Fibroblast of pulmonary artery (primary cell): ENCODE measurements at places on chromosomes 4 and X.

- DNase-seq: no peak
Measured at GRCh38 chr4:190017357-190018200, 9.5 kb downstream of the FRG2 start.

GRCh38 chrX:54529151-54529550, 868 bp upstream of the GNL3L start:
- DNase-seq: no peak

DNA sequence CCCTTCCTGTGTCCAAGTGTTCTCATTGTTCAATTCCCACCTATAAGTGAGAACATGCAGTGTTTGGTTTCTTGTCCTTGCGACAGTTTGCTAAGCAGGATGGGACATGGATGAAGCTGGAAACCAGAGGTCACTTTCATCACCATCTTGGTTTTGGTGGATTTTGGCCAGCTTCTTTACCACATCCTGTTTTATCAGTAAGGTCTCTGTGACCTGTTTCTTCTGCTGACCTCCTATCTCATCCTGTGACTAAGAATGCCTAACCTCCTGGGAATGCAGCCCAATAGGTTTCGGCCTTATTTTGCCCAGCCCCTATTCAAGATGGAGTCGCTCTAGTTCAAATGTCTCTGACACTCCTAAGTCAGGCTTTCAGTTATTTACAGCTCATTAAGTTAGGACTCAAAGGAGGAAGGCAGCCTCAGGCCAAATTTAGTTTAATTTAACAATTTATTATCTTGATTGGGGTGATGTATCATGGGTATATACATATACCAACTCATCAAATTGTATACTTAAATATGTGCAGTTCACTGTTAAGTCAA, 169.9 kb upstream of the NDP start:
- no peak for DNase-seq

GRCh38 chr4:124459941-124460310, 252.6 kb downstream of the ANKRD50 start:
- peak; percentile 83 for DNase-seq

GRCh38 chr4:20787940-20788665, 87.8 kb downstream of the PACRGL start:
- DNase-seq: no peak

DNA sequence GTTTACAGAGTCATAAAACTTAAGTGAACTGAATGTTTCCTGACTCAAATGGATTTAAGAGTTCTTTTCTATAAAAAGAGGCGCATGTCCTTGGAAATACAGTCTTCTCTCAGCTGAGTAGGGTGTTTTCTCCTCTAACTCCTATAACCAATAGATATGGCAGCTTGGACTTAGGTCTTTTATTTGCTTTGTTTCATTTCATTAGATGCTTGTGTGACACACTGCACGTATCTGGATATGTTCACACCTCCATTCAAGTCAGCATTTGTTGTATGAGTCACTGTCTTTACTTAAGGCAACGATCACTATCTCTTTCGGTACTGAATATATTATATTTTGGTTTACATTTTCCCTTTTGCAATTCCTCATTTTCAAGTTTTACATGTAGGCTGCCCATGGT, 136.6 kb downstream of the ARSF start:
- no peak for DNase-seq

DNA sequence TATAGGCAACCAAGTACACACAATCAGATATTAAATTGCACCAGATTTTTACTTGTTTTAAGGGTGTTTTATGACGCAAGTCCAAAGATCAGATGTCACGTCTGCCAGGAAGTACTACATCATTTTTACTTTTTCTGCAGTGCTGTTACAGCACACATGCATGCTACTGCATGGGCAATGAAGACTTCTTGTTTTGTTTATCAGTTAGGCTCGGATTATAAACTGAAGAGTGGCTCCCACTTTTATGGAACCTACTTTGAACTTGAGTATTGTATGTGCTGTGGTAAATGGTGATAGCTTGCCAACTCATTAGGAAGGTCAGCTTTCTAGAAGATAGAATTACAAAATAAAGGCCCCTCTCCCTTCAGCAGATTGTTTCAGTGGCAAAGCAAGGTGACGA, 131.6 kb downstream of the CEP135 start:
- DNase-seq: no peak

DNA sequence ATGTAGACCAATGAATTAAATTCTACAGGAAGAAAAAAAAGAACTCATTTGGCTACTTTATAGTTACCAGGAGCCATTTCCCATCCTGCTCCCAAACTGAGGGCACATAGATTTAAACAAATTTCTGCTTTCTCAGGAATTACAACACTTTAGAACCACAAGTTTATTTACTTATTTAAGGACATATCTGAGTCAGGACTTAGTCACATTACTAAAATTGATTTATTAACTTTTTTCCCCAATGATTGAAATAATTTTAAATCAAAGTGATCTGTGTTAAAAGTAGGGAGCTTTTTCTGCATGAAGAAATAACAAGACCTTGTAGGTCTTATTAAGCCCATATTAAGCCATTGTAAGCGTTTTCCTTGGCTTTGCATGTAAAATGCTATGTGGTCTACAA, 291.0 kb upstream of the HAND2 start:
- no peak for DNase-seq

- DNase-seq: peak; percentile 8
Measured at GRCh38 chr4:139144911-139145551, 32.0 kb downstream of the ELF2 start.

GRCh38 chr4:56748271-56748670, 67.2 kb upstream of the HOPX start:
- DNase-seq: no peak

- DNase-seq: no peak
Measured at GRCh38 chr4:148843625-148844024, 401.4 kb upstream of the NR3C2 start.

DNA sequence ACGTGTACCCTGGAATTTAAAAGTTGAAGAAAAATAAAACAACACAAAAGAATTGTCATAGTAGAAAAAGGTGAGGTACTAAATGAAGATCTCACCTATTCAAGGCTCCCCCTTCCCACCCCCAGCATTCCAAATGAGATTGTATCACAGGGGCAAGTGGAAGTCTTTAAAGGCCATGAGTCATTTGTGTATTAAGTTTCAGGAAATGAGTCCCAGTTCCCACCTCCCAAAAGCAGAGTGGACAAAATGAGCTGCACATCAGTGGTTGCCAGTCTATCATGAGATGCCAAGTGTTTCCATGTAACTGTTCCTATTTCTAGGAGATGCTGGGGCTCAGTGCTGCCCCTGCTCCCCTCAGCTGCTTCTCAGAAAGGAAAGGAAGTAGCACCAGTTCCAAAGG, 20.1 kb downstream of the ARHGEF9 start:
- peak; percentile 7 for DNase-seq

DNA sequence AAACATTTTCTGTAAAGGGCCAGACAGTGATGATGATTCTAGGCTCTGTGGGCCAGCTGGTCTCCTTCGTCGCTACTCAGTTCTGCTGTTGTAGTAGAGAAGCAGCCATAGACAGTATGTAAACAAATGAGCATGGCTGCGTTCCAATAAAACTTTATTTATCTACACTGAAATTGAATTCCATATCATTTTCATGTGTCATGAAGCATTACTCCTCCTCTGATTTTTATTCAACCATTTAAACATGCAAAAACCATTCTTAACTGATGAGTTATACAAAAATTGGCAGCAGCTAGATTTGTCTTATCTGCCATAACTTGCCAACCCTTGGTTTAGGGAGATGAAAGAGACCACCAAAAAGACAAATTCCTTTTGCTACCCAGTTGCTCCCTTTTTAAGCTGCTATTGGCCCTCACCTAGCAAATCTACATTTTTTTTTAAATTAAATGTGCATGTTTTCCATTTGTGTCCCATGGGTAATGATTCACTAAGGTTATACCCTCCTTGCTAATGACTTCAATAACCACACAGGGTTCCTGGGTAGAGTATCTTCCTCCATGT, 309.9 kb downstream of the DHX15 start:
- peak; percentile 10 for DNase-seq

GRCh38 chr4:16894406-16894805, 4.0 kb downstream of the LDB2 start:
- DNase-seq: peak; percentile 32

GRCh38 chr4:4613641-4614286, 71.9 kb upstream of the STX18 start:
- no peak for DNase-seq

DNA sequence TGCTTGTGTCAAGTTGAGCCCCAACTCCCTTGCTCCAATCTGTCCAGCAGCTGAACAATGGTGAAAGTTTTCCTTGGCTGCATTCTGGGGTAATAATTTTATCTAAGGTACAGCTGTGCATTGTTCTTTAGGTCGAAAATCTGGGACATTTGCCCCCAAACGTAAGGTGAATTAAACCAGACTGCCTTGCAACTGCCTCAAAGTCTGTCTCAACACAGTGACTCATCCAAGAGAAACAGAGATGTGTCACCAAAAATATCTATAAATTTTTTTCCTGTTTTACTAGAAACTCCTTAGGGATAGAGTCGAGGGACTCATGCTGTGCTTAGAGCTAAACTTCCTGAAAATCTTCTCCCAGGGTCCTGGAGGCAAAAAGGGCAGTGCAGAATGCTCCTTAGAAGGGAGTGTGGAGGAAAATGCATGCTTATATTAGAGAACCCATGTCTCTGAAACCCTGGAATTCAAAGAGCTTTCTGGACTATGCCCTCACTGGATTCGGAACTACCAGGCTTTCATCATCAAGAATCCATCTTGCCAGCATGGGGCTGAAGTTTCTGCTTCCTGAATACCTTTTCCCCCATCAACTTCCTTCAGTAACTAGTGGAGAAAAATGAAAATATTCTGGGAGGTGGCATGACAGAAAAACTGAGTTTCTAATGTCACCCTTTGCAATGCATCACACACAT, 115.7 kb downstream of the PALLD start:
- DNase-seq: peak; percentile 88

- peak; percentile 67 for DNase-seq
Measured at GRCh38 chr4:56908206-56909085, 746 bp downstream of the REST start.

- no peak for DNase-seq
Measured at GRCh38 chrX:125132274-125132673, 187.4 kb upstream of the TEX13C start.

DNA sequence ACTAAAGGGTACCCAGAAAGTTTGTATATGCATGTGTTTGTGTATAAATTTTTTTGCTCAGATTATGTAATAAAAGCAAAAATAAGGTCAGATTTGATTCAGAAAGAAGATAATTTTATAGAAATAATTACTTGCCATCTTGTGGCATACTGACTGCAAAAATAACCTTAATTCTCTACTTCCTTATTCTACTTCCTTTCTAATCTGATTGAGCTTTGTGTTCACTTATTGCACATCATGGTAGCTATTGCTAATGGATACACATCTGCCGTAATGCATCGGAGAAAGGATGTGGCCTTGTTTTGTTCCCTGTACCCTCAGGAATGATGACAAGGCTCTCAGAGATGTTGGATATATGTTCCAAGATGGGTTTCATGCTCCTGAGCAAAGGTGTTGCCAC, 10.5 kb upstream of the GNPDA2 start:
- no peak for DNase-seq

DNA sequence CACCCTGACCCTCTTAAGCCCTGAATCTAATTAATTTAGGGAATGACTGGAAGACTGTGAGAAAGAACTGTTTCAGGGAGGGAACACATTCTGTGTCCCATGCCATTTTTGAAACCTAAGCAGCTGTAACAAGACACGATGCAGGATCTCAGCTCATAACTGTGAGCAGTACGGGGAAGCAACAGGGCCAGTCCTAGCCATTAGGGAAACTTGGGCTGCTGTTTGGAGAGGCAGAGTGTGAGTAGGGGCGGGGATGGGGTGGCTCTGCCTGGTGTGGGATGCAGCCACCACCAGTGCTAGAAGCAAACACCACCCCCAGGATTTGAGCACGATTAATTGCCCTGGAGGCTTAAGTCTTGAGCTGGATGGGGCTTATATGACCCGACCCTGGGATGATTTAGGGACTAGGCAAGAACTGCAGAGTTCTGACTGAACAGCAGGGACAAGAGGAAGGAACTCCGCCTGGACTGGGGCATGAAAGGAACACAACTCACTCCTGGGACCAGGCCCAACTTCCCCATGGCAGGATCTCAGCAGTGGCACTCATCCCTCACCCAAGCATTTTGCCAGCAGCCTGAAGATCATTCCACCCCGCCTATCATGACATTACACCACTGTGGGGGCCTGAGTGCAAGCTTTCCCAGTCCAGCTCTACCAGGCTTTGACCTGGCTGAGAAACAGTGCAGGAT, 43.1 kb downstream of the ATRX start:
- DNase-seq: no peak

DNA sequence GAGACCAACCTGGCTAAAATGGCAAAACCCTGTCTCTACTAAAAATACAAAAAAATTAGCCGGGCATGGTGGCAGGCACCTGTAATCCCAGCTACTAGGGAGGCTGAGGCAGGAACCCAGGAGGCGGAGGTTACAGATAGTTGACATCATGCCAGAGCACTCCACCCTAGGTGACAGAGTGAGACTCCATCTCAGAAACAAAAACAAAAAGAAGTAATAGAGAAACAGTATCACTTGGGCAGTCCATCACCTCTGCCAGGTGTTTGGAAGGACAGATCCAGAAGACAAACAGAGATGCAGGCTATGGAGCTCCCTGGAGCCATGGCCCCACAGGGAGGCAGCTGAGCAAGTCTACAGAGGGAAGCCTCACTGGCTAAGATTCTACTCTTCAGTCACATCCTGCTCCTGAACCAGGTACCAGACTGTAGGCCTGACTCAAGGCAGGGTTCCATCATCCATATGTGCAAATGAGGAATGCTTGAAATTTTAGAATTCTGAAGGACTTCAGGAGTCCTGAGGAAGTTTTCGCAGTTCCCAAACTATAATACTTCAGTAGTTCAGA, 81.4 kb upstream of the CPEB2 start:
- no peak for DNase-seq

GRCh38 chrX:39360101-39360500, 558.8 kb downstream of the MID1IP1 start:
- no peak for DNase-seq

GRCh38 chr4:165967486-165967885, 94.4 kb downstream of the TLL1 start:
- no peak for DNase-seq

- no peak for DNase-seq
Measured at GRCh38 chrX:100817340-100817739, 2.9 kb upstream of the CSTF2 start.

GRCh38 chr4:139966383-139966782, 187.6 kb downstream of the MAML3 start:
- no peak for DNase-seq

DNA sequence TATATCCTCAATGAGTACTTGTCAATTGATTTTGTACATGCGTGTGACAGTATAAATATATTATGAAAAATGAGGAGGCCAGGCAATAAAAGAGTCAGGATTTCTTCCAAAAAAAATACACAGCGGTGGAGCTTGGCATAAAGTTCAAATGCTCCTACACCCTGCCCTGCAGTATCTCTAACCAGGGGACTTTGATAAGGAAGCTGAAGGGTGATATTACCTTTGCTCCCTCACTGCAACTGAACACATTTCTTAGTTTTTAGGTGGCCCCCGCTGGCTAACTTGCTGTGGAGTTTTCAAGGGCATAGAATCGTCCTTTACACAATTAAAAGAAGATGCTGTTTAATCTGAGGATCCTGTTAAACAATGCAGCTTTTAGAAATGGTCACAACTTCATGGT, at the start of gene OTC:
Gene OTC (plus strand): TSS at position 243 of the 400 bp plus-strand sequence. CDS start 93 bp downstream, at position 336.
- DNase-seq: no peak
